AG10803 (cell line): ENCODE measurements at places on chromosomes 4 and X.

DNA sequence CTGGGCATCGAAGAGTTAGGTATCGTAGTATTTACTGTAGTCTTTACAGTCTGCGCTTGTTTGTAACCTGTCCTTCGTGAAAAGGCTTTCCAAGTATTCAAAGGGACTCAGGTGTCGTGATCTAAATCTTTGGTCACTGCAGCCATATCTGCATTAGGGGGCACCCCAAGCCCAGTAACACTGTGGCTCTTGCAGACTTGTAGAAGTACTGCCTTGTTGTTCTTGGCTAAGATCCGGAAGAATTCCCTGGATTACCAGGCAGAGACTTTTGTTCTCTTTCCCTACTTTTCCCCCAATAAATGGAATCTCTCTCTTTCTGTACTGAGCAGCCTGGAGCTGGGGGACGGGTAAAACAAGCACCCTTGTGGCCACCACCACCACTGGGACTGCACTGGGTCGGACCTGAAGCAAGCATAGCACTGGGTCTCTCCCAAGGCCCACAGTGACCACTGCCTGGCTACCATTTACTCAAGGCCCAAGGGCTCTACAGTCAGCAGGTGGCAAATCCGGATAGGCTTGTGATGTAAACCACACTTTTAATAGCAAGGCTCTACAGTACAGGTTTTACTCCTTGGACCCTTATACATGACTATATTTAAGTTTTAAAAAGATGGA is 12.0 kb downstream of the CXorf58 start:
- peak; percentile 13 for DNase-seq

DNA sequence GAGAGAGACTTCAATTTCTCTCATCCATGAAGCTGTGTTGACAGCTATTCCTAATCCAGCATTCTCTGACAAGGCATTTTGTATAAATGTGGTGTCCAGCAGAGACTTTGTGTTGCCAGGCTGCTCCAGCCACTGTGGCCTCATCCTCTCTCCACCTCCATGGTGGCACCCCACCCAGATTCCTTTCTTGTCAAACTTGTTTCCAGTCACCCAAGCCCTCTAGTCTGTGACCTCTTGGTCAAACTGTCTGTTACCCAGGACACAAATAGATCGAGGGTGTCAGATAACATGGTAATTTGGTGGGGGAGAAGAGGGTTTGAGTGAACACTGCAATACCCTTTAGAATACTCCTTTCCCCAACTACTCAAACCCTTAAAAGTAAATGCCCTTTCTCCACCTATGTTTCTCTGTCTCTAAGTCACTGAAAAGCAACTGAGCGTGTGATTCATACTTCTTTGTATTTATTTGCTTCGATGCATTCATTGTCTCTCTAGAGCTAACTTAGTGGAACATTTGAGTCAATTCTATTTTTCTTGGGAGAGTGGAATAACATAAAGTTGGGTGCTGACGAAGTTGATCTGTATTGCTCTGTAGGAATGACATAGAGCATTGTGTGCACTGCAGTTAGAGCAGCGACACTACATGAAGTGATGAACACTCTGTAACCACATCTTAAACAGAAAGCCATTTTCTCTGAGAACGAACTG is 13.7 kb downstream of the PITX2 start:
- no peak for DNase-seq

GRCh38 chrX:134254511-134254910 is 17.5 kb downstream of the CCDC160 start:
- DNase-seq: no peak

GRCh38 chrX:68147848-68148247 is 285.4 kb downstream of the OPHN1 start:
- no peak for DNase-seq

GRCh38 chr4:169933531-169933930 is 92.7 kb downstream of the MFAP3L start:
- no peak for DNase-seq

- no peak for DNase-seq
Observed at GRCh38 chrX:109987884-109988283, 15.0 kb upstream of the TMEM164 start.

DNA sequence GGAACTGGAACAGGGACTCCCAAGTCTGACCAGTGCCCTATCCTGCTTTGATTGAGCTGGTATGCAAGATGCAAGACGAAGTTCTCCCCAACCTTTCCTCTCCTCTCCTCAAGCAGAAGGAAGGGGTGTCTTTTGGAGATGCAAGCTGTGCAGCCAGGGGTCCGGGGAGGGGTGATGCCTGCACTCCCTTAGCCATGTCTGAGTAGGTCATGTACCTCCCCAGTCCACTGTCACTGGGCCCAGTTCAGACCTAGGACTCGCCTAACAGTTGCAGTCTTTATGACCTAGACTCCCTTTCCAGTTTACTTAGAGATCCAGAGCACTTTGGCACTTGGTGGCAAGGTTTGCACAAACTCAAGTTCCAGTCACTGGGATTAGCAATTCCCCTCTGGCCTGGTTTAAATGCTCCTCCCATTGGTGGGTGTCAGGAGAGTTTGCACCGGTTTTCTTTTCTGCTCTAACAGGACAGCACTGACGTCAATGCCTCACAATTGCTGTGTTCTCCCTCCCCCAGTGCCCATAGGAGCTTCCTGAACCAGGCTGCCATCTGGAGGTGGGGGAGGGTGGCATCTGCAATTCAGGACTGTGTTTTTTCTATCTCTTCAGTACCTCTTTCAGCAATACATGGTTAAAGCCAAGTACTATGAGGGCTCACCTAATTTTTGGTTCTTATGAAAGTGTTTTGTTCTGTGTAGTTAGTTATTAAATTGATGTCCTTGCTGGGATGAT is 782.2 kb downstream of the ARAP2 start:
- DNase-seq: no peak

- DNase-seq: peak; percentile 63
Observed at GRCh38 chrX:34778916-34779315, 121.8 kb upstream of the TMEM47 start.
